Activated T-cell treated with anti-CD3 and anti-CD28 coated beads for 24 hours (primary cell): ENCODE measurements at places on chromosomes 2 and 18.

DNA sequence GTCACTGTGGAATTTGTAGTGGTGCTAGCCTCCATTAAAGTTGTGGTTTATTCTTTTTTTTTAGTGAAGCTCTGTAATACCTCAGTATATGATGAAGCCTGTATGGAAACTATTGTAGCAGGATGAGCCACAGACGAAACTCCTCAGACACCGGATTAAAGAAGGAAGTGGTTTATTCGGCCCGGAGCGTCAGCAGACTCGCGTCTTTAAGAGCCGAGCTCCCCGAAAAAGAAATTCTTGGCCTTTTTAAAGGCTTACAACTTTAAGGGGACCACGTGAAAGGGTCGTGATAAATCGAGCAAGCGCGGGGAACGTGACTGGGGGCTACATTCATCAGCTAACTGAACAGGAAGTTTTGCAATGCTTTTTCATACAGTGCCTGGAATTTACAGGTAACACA is 8.1 kb upstream of the CCL20 start:
- no peak for DNase-seq

DNA sequence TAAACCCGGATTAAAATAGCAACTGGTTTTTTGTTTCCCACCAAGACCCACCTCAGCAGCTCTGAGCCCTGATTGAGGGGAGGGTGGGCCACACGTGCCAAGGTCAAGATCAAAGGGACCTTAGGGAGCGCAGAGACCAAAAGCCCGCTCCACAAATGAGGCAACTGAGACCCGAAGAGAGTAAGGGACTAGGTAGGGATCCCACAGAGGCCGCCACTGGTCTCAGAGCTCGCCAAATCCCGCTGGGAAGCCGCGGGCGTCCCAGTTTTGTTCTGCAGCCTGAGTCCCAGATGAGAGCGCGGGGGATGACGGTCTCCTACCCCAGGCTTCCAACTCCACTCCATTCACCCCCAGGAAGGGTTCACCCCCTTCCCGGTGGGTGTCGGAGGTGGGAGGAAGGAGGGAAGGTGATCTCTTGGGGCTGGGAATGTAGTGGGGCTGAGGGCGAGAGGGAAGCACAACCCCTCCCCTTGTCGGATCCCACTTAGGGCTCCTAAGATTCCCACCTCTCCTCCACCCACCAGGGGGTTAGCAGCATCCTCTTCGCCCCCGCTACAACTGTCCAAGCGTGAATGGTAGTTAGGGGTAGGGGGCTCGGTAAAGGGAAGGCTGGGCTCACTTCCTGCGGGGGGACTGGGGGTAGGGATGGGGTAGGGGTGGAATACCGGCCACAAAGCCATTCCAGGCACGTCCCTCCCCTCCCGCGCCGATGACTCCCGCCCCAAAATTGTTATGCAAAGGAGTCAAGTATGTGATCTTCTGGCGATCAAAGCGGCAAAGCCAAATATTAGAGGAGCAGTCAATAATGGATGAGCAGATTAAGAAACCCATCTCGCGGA is 7.3 kb upstream of the EN1 start:
- DNase-seq = no peak

- no peak for DNase-seq
Observed at GRCh38 chr2:70328921-70329561, 27.2 kb upstream of the FAM136A start.

DNA sequence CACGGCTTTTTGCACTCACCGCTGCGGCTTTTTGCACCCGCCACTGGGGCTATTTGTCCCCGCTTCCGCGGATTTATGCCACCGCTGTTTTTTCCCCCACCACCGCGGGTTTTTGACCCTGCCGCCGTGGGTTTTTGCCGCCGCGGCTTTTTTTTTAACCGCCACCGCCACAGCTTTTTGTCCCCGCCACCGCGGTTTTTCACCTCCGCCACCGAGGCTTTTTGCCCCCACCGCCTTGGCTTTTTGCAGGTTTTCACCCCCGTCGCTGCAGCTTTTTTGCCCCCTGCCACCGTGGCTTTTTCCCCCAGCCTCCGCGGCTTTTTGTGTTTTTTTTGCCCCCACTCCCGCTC is 2796.7 kb upstream of the TEKT4 start:
- no peak for DNase-seq

DNA sequence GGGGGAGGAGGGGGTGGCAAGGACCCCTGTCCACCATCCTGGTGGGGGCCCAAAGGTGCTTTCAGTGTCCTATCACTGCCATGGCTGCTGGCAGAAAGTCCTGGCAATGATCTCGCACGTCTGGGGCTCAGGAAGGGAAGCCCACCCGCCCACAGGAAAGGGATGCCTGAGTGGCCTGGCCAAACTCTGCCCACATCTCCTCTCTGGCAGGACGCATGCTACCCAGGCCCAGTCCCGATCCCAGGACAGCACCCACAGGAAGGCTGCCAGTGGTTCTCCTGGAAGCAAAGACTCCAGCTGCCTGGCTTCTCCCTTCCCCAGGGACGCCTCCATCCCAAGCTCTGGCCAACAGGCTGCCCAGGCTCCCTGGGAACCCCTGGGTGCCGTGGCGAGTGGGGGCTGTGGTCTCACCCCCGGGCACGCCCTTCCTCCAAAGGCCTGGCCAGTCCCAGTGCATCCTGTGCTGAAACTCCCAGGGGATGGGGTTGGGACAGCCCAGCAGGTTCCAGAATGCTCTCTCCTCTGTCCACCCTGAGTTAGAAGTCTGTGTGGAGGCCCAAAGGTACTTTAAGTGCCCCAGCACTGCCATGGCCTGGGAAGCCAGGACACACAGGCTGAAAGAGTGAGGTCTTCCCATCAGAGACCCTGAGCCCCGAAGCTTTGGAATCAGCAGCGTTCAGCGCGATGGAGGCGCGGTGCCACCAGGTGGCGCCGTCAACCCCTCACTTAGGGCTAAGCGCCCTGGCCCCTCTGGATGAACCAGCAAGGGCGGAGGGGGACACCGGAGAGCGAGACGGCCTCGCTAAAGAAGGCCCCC is 29.8 kb upstream of the TAF1B start:
- peak; percentile 57 for DNase-seq

GRCh38 chr2:7450188-7450832 is 533.1 kb downstream of the RNF144A start:
- DNase-seq = peak; percentile 49
